Stimulated activated naive CD8-positive, alpha-beta T cell treated with anti-CD3 and anti-CD28 coated beads, Interleukin-15, amount 100 ng/mL, for 72 hours (primary cell): ENCODE measurements at places on chromosomes 5 and 9.

DNA sequence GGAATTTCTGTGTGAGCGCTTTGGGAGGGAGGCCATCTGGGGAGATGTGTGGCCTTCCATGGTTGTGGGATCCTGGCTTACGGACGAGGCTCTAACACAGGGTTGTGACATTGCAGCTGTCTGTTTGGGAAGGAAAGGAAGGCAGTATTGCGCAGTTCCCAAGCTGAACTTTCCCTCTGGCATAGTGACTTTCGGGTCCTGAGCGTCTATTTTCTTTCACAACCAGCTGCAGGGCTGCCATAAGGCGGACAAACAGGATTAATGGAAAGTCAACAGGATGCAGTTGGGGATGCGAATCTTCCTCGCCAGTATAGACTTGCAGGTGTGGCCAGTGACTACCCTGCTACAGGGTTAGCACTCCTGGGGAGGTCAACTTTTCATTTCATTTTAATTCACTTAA lies 25.9 kb downstream of the CCT5 start:
- no peak for DNase-seq

GRCh38 chr5:54886866-54887265 lies 98.5 kb downstream of the ESM1 start:
- no peak for DNase-seq

- no peak for DNase-seq
These were observed 93.8 kb downstream of the ZNF354C start for GRCh38 chr5:179153921-179154345.

DNA sequence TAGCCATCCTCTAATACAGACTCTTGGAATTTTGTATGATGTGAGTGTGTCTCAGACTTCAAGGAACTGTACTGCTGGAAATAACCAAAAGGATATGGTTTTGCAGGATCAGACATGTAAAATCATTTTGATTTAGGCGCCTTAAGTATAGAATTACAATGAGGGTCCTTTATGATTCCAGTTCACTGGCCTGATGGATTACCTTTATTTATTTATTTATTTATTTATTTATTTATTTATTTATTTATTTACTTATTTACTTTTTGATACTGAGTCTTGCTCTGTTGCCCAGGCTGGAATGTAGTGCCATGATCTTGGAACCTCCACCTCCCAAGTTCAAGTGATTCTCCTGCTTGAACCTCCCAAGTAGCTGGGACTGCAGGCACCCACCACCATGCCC lies 37.9 kb upstream of the ROPN1L start:
- no peak for DNase-seq

GRCh38 chr5:127298656-127299055 lies 8.1 kb downstream of the MEGF10 start:
- no peak for DNase-seq

DNA sequence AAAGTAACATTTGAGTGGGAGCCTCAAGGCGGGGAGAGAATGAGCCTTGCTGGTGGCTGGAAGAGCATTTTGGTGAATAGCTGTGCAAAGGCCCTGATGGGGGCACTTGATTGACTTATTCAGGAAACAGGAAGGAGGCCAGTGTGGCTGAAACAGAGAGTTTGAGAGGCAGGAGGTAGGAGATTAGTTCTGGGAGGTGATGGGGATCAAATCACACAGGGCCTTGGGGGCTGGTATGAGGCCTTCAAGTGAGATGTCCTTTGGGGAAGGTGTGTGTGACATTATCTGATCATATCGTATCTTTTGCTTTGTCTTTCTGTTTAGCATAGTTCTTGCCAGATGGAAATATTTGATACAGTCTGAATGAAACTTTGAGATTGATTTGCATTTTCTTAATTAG lies 172.3 kb downstream of the TENT4A start:
- DNase-seq = no peak

DNA sequence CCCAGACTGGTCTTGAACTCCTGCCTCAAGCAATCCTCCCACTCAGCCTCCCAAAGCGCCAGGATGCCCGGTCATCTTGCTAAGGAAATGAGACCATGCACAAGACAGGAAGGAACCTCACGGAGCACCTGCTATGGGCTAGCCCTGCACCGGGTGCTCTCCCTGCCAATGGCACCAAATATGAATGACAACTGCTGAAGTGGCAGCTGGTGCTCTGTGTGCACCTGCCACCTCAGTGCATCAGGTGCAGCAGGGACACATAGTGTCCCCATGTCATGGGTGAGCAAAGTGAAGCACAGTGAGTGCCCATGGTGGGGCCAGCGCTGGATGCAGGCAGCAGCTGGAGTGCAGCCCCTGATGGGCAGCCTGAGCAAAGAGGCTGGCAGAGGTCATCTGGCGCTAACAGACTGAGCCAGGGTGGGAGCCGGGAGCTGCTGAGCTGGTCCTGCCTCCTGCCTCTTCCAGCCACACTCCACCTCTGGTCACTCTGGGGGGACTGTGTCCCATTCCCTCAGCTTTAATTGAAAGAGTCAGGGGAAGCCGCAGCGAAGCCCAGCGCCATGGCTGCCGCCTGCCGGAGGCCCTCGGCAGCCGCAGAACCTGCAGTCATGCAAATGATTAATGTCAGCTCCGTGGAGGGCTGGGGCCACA lies 46.4 kb downstream of the BARX1 start:
- DNase-seq = no peak

DNA sequence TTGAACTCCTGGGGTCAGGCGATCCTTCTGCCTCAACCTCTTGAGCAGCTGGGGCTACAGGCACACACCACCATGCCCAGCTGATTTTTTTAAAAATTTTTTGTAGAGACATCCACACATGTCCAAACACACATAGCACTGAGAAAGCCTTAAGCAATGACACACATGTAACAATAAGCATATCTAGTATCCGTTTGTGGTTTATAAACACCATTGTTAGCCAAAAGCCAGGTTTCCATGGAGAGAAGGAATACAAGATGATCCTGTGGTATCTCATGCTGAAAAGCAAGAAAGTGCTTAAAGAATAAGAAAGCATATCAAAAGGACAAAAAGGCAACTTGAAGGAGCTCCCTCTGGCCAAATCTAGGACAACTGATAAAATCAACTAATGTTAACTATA lies 29.7 kb upstream of the SLC1A3 start:
- DNase-seq = no peak

- DNase-seq = no peak
These were observed 12.1 kb downstream of the ADAM19 start for GRCh38 chr5:157563373-157563928.

- no peak for DNase-seq
These were observed 133.9 kb upstream of the ZNF618 start for GRCh38 chr9:113741886-113742854.

- no peak for DNase-seq
These were observed 83.7 kb downstream of the PAX5 start for GRCh38 chr9:36950389-36950788.

DNA sequence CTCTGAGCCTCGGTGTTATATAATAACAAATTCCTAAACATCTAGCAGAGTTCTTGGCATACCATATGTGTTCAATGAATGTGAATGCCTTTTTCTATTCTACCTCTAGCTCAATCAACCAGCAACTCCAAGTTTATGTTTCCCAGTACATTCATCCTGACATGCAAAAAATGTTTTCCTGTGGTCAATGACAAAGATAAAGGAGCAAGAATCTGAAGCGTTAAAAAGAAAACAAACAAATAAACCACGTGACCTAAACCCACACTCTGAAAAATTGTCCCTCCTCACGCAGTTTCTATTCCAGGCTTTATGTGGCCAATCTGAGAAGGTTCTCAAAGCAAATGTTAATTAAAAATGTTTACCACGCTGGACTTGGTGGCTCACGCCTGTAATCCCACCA lies 18.0 kb downstream of the KLF4 start:
- DNase-seq = no peak

DNA sequence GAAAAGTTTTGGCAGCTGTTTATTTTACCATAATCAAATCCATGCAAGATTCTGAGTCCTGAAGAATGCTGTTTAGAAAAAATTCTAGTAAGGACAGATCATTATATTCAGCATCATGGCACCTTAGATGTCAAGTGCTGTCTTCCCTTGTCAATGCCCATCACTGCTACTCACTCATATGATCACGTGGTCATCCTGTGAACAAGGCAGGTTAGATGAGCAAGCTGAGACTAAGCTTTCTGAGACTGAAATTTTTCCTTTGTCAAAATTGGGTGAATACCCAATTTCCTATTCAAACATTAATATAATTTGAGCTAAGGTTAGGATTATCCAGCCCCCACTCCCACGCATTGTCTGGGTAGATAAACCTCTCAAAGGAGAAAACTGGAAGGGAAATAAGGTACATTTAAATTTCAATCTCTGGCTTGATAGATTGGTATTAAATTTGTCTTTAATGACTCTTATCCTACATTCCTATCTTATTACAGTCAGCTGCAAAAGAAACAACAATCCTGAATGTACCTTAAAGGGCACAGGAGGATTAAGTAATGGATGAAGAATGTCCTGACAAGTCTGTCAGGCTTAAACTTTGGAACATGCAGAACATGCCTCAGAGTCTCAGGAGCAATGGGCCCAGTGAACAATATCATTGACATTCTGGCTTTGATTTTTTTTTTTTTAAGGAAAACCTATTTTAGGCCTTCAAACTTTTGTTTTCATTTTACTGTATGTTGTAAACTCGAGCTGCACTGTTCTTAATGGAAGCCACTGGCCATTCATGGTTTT lies 148.7 kb upstream of the RANBP3L start:
- no peak for DNase-seq

DNA sequence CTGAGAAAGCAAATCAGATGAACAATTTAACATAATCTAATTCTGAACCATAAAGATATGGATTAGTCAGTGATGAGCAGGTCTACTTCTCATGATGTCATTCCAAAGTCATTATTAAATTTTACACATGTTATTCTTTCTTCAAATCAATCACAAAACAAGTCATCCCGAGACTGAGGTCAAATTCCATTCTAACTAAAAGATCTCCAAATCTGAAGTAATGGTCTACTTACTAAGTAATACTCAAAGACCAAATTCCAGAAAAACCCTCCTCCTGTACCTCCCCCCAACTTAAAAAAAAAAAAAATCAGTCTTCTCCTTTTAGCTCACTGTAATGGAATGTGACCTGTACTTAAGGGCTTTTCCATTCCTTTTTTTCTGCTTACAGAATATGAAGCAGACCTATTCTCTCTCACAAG lies 4.7 kb downstream of the PFDN1 start:
- DNase-seq = no peak

DNA sequence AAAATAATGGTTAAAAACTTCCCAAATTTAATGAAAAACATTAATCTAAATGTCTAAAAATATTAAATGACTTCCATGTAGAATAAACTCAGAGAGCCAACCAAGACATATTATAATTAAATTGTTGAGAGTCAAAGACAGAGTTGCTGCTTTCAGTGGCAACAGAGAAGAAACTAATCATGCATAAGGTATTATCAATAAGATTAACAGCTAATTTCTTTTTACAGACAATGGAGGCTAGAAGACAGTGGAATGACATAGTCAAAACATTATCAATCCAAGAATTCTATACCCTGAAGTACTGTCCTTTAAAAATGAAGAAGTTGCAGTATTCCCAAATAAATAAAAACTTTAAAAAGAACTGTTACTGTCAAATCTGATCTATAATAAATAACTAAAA lies 268.7 kb downstream of the IRX2 start:
- no peak for DNase-seq

DNA sequence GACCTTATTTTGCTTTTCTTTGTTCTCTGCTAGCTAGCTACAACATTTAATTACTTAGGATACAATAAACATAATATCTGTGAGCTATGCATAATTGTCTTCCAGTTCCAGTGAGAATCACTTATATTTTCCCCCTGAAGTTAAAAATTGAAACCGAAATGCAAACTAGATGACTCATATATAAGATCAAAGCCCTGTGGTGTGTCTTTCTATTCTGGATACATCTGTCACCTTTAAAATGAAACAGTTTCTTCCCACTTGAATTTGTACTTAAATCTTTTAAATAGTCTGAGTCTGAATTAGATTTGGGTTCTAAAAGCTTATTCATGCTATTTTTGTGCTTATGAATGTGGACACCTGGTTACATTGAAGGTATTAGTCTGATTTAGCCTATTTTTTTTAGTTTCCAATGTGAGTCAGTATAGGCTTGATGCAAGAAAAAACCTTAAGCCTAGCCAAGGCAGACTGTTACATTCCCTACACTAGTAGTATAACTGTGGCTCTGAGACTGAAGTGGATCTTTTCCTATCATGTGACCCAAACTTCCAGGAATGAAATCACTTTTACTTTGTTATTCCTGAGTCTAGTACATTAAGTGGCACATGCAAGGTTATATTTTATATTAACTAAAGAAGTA lies 703.5 kb upstream of the RGMB start:
- DNase-seq = no peak

GRCh38 chr9:6598249-6598725 lies 47.2 kb downstream of the GLDC start:
- DNase-seq = no peak

- DNase-seq = no peak
These were observed 167.9 kb upstream of the MOCS2 start for GRCh38 chr5:53277491-53277890.

- DNase-seq = no peak
These were observed 343.4 kb downstream of the DNAH5 start for GRCh38 chr5:13601112-13601511.

DNA sequence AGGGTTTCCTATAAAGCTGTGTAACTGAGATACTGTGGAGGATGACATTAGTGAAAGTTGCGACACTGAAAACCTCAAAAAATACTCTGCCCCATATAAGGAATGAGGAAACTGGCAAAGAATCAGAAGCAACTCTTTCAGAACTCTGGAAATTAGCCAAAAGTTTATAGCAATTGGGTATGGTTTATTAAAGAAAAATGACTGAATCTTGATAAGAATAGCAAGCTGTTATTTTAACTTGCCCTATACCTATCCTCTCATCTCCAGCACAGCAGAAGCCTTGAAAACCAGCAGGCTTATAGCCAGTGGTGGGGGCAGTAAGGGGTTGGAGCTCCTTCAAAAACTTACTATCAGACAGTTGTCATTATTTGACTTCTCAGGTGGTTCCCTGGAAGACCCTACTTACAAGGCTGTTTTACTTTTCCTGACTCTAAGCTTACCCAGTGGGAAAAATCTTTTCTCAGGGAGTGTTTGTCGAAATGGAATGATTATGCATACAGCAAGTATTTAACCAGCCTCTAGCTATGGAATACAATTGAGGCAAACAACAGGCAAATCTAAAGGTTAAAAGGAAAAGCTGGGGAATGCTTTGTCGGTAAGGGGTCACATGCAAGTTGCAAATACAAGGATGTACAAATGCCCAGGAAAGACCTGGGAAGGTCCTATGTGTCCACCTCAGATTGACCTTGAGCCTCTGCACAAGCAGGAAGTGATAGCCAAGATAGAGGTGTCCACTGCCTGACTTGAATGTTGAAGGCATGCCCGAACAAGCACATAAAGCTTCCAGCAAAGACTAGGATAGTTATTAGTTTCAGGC lies 21.0 kb upstream of the FAM151B start:
- DNase-seq = no peak
